Mammary microvascular endothelial cell (primary cell): ENCODE measurements at places on chromosomes 1 and 21. TPM values are rescaled to one million over a fixed set of nuclear protein-coding genes. Genes with fewer than 3 reads are reported as not detected.

Gene SLC44A5
- total RNA-seq, result 0.44 and 0.47 TPM in 2 replicates

Gene GPR61
- total RNA-seq, result not detected in 2 replicates

Gene SLC2A5
- total RNA-seq, result not detected in 2 replicates

Gene PAQR6
- 0.20 TPM in 1 of 2 replicates, not detected in the other for total RNA-seq

Gene MOV10
- total RNA-seq, result 68.8 and 75.0 TPM in 2 replicates

Gene ZNF678
- total RNA-seq, result 4.7 and 5.0 TPM in 2 replicates

Gene CXADR
- 3.1 and 18.7 TPM in 2 replicates for total RNA-seq

Gene RBP7
- 0.39 TPM in 1 of 2 replicates, not detected in the other for total RNA-seq

Gene LGR6
- total RNA-seq, result not detected in 2 replicates

Gene LCA5L
- total RNA-seq, result 0.07 and 0.74 TPM in 2 replicates

Gene LPAR3
- total RNA-seq, result not detected in 2 replicates

Gene WNT3A
- total RNA-seq, result not detected in 2 replicates

Gene ALPL
- 0.05 and 0.27 TPM in 2 replicates for total RNA-seq

Gene NBPF20
- 0.87 and 1.5 TPM in 2 replicates for total RNA-seq

Gene HNRNPCL1
- not detected in 2 replicates for total RNA-seq

Gene AMY1A
- total RNA-seq, result not detected in 2 replicates

Gene ZNF593OS
- total RNA-seq, result 0.33 TPM in 1 of 2 replicates, not detected in the other

Gene CYYR1
- total RNA-seq, result 22.7 and 28.9 TPM in 2 replicates

Gene PNRC2
- total RNA-seq, result 61.9 and 74.0 TPM in 2 replicates

Gene KCNH1
- not detected in 2 replicates for total RNA-seq

Gene AQP10
- total RNA-seq, result not detected in 2 replicates

Gene SPATA45
- not detected in 2 replicates for total RNA-seq

Gene HSPG2
- 773 and 873 TPM in 2 replicates for total RNA-seq

Gene HMGCS2
- not detected in 2 replicates for total RNA-seq

Gene RSPH1
- total RNA-seq, result not detected in 2 replicates

Gene RHOU
- total RNA-seq, result 0.94 and 1.1 TPM in 2 replicates

Gene IGSF9
- not detected in 2 replicates for total RNA-seq

Gene CHIA
- not detected in 2 replicates for total RNA-seq

Gene LCE1E
- not detected in 2 replicates for total RNA-seq

Gene ALG6
- total RNA-seq, result 8.4 and 13.2 TPM in 2 replicates

Gene SPRR5
- not detected in 2 replicates for total RNA-seq
